Osteocyte (in vitro differentiated cells): ENCODE measurements at places on chromosomes 13 and 19. TPM values are rescaled to one million over a fixed set of nuclear protein-coding genes. Genes with fewer than 3 reads are reported as not detected.
A peak's percentile ranks its signal among the peaks of the same experiment; 100 is the strongest.

DNA sequence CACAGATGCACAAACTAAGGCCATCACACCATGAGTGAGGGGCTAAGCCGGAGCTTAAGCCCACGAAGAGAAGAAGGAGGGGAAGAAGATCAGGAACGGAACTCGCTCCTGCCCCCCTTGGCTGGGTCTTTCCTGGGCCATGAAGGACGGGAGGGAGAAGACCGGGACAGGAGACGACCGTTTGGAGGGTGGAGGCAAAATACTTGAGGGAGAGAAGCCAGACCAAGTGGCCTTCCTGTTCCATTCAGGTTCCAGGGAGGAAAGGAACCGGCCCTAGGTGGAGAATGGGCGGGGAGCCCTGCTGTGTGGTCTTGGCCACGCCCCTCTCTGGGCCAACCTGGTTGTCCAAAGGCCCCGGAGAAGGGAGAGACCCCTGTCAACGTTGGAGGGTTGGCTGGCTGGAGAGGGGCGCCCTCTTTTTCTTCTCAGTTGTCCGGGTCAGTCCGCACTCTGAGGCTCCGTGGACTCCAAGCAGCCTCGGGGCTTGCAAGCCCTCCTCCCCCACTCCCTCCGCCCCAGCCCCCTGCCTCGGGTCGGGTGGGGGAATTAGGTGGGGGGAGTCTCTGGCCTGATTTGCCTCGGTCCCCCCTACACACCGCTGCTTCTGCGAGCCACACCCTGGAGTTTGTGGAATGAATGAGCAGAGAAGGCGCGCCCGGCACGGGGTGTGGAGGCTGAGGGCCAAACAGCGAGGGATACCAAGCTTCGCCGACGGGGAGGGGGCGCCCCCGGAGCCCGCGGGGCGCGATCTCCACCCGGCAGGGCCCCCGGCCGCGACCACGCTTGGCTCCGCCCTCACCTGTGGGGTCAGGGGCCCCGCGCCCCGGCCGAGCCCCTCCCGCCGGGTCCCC lies 757 bp downstream of the FBN3 start:
- no peaks in the 10 kb centered on the region for H3K36me3 ChIP-seq
- no peak for DNase-seq
- peaks cover 49% of the 10 kb centered on the region for H3K27me3 ChIP-seq
- H3K4me3 ChIP-seq: peak overlapping the region; percentile 53
- no peak overlapping the region for H3K27ac ChIP-seq

GRCh38 chr13:109699628-109700071 lies 86.7 kb downstream of the IRS2 start:
- no peak for DNase-seq
- peaks cover 26% of the 10 kb centered on the region for H3K4me1 ChIP-seq
- no peak overlapping the region for H3K4me3 ChIP-seq
- no peaks in the 10 kb centered on the region for H3K27me3 ChIP-seq

DNA sequence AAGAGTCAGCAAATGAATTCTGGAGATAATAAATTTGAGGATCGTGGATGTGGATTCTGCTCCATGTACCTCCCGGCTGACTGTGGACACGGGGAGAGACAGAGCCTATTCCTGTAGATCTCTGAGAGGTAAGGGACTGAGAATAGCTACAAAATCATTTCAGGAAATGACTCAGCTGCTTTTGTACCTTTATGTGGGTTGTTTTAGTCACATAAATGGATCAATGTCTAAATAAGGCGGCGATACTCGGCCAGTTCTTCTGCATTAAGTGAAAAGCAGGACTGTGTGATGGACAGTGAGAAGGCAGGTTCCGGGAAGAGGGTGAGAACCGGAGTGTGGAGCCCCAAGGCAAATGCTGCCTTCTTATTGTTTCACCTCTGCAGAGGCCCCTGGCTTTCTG lies 128.1 kb downstream of the EFNB2 start:
- no peaks in the 10 kb centered on the region for H3K36me3 ChIP-seq
- no peak overlapping the region for H3K27ac ChIP-seq
- H3K27me3 ChIP-seq: no peaks in the 10 kb centered on the region
- H3K4me1 ChIP-seq: no peaks in the 10 kb centered on the region
- no peak overlapping the region for H3K4me3 ChIP-seq

ZNF549 gene
- total RNA-seq: 7.3 and 9.0 TPM in 2 replicates

SHC2 gene
- 61.2 and 61.7 TPM in 2 replicates for total RNA-seq

DNA sequence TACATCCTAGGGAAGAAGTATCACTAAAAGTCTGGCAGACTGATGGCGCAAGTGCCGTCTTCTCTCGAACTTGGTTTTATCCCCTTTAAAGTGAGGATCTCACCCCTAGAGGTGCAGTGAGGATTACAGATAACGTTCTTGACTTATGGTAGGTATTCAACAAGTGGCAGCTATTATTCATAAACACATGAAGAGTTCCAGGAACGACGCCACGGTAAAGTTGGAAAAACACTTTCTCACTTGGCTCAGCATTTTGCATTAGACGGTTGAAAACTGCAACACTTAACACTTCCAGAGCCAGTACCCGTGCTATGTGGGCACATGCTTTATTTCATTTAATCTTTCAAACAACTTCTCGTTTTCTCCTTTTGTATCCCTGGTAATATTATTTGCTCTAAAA lies 8.7 kb downstream of the PROZ start:
- no peaks in the 10 kb centered on the region for H3K27me3 ChIP-seq
- peaks cover 15% of the 10 kb centered on the region for H3K4me1 ChIP-seq
- no peak overlapping the region for H3K4me3 ChIP-seq

- H3K27ac ChIP-seq: no peak overlapping the region
- H3K27me3 ChIP-seq: no peaks in the 10 kb centered on the region
- H3K4me1 ChIP-seq: peaks cover 1% of the 10 kb centered on the region
- H3K4me3 ChIP-seq: no peak overlapping the region
Observed at GRCh38 chr19:35949131-35949530, 13.0 kb downstream of the LRFN3 start.

- peaks cover 18% of the 10 kb centered on the region for H3K4me1 ChIP-seq
- peak overlapping the region; percentile 42 for H3K27ac ChIP-seq
- no peak overlapping the region for H3K4me3 ChIP-seq
- H3K36me3 ChIP-seq: peaks cover 8% of the 10 kb centered on the region
- no peak for DNase-seq
Observed at GRCh38 chr13:97030705-97031452, 36.6 kb upstream of the OXGR1 start.

CRYL1 gene
- 19.4 and 22.5 TPM in 2 replicates for total RNA-seq

GET3 gene
- 72.1 and 77.0 TPM in 2 replicates for total RNA-seq

URI1 gene
- total RNA-seq: 43.7 and 45.1 TPM in 2 replicates

DNA sequence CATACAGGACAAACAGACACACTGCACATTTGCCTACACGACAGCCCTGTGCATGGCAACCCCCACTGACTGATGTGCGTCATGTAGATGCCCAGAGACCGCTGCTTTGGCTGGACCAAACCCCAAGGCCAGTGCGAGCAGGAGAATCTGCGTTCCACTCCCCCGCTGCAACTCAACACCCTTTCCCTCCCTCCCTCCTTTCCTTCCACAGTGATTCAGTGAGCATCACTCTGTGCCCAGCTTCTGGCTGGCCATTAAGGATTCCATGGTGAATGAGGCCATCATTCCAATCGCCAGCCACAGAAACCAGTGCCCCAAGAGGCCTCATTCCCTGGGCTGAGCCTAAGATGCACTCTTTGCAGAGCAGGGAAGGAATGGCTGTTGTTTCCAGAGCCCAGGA lies 61.6 kb downstream of the GSX1 start:
- peaks cover 3% of the 10 kb centered on the region for H3K27me3 ChIP-seq
- no peaks in the 10 kb centered on the region for H3K4me1 ChIP-seq
- no peak overlapping the region for H3K27ac ChIP-seq
- no peak for DNase-seq
- H3K4me3 ChIP-seq: no peak overlapping the region

DNA sequence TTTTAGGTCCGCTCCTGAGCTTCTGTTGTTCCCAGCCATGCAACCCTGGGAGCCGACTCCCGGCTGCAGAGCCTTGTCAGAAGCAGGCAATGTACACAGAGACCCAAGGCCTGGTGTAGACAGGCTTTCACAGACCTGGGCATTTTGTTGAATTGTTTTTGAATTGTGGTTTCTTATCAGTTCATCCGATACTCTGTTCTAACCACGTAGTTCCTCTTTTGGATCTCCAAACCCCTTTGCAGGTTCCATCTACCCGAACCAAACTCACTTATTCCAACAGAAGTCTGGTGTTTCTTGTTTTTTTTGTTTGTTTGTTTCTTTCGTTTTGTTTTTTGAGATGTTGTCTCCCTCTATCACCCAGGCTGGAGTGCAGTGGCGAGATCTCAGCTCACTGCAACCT lies 6.3 kb upstream of the NLRP2 start:
- no peaks in the 10 kb centered on the region for H3K36me3 ChIP-seq
- no peaks in the 10 kb centered on the region for H3K27me3 ChIP-seq
- H3K4me3 ChIP-seq: no peak overlapping the region
- H3K4me1 ChIP-seq: no peaks in the 10 kb centered on the region
- H3K27ac ChIP-seq: no peak overlapping the region
- DNase-seq: no peak

DNA sequence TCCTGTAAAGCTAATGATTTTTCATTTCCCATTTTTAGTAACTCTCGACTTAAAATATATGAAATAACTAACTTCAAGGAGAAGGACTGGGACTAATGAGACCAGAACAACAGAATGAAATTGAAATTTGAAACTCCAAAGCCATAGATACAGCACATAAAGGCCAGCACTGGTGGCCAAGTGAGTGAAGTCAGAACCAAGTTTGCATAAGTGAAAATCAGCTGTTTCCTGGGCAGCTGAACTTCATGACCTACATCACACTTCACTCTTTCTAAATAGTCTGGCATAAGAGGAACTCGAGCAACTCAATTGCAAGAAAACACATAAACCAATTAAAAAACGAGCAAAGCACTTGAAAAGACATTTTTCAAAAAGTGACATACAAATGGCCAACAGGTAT lies 84.5 kb downstream of the DCLK1 start:
- H3K27me3 ChIP-seq: peaks cover 35% of the 10 kb centered on the region
- no peaks in the 10 kb centered on the region for H3K4me1 ChIP-seq
- H3K27ac ChIP-seq: no peak overlapping the region
- H3K4me3 ChIP-seq: no peak overlapping the region

GRCh38 chr13:23966691-23967615 lies 69.7 kb upstream of the C1QTNF9B start:
- peaks cover 8% of the 10 kb centered on the region for H3K27me3 ChIP-seq
- H3K4me1 ChIP-seq: peaks cover 1% of the 10 kb centered on the region
- no peak for DNase-seq

- H3K27me3 ChIP-seq: no peaks in the 10 kb centered on the region
- no peaks in the 10 kb centered on the region for H3K4me1 ChIP-seq
- H3K36me3 ChIP-seq: no peaks in the 10 kb centered on the region
Observed at GRCh38 chr19:6138066-6138465, 2.6 kb downstream of the ACSBG2 start.

DNA sequence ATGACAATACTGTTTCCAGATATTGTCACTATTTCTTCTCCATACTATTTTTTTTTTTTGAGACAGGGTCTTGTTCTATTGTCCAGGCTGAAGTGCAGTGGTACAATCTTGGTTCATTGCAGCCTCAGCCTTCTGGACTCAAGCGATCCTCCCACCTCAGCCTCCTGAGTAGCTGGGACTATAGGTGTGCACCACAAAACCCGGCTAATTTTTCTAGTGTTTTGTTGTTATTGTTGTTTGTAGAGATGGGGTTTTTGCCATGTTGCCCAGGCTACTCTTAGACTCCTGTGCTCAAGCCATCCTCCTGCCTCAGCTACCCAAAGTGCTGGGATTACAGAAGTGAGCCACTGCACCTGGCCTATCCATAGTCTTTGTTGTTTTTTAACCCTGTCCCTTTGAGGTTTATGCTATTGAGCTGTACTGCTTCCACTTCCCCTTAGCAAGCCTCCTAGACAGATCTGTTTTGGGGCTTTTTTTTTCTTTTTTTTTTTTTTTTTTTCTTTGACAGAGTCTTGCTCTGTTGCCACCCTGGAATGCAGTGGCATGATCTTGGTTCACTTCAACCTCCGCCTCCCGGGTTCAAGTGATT lies 27.6 kb upstream of the MAP3K10 start:
- peaks cover 4% of the 10 kb centered on the region for H3K27me3 ChIP-seq
- H3K4me3 ChIP-seq: no peak overlapping the region
- H3K27ac ChIP-seq: no peak overlapping the region
- no peaks in the 10 kb centered on the region for H3K36me3 ChIP-seq

ETV2 gene
- 1.2 and 1.3 TPM in 2 replicates for total RNA-seq

MEDAG gene
- 2.0 and 2.7 TPM in 2 replicates for total RNA-seq

GRCh38 chr13:110780422-110780821 lies 66.9 kb downstream of the ING1 start:
- H3K36me3 ChIP-seq: no peaks in the 10 kb centered on the region
- no peak overlapping the region for H3K4me3 ChIP-seq
- H3K27ac ChIP-seq: peak overlapping the region; percentile 40
- peaks cover 10% of the 10 kb centered on the region for H3K27me3 ChIP-seq

- DNase-seq: no peak
- no peak overlapping the region for H3K4me3 ChIP-seq
- H3K36me3 ChIP-seq: no peaks in the 10 kb centered on the region
- H3K27me3 ChIP-seq: peaks cover 25% of the 10 kb centered on the region
- no peaks in the 10 kb centered on the region for H3K4me1 ChIP-seq
Observed at GRCh38 chr13:32041429-32041828, 9.9 kb downstream of the FRY start.

DNA sequence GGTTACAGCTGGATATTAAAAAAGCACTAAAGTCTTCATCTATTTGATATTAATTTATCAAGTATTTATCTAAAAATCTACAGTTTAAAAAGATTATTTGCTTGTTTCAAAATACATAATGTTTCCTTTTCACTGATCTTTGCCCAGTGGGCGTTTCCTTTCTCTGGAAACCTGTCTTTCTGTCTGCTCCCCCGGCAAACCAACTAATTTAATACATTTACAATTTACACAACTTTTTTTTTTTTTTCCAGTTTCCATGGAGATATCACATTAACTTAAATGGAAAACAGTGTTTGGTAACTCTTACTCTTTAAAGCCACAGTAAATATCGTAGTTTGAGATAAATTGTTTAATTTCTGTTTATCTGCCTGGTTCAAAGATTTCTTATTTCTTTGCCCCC lies 5.3 kb downstream of the GPC6 start:
- H3K27ac ChIP-seq: peak overlapping the region; percentile 65
- H3K27me3 ChIP-seq: no peaks in the 10 kb centered on the region
- peaks cover 50% of the 10 kb centered on the region for H3K4me1 ChIP-seq

GRCh38 chr13:25473864-25474263 lies 102.1 kb downstream of the ATP8A2 start:
- DNase-seq: no peak
- H3K4me1 ChIP-seq: peaks cover 3% of the 10 kb centered on the region
- H3K27me3 ChIP-seq: peaks cover 45% of the 10 kb centered on the region
- H3K36me3 ChIP-seq: no peaks in the 10 kb centered on the region
- no peak overlapping the region for H3K27ac ChIP-seq

ZIC2 gene
- 177 and 196 TPM in 2 replicates for total RNA-seq

DNA sequence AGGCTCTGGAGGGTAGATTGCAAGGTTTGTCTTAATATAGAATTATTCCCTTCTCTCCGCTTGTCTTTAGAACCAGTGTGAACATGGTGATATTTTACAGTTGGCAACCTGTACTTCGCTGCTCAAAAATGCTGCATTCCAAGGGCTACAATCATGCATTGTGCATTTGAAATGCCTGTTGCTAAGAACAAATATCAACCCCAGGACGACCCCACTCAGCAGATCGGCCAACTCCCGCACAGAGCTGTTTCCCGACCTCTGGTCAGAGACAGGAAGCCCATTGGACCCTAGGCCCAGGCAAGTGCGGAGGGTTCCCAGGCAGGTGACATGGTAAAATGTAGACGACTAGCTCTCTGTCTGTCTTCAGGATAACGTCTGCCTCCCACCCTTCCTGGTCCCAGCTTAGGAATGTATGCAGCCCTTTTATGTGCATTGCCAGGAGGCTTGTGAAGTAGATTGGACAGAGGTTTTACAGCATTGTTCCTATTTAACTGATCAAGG lies 263.5 kb downstream of the FOXO1 start:
- peak overlapping the region; percentile 56 for H3K4me3 ChIP-seq
- peaks cover 35% of the 10 kb centered on the region for H3K4me1 ChIP-seq
- no peak for DNase-seq
